T-cell (primary cell): ENCODE measurements at places on chromosomes 4 and X.

DNA sequence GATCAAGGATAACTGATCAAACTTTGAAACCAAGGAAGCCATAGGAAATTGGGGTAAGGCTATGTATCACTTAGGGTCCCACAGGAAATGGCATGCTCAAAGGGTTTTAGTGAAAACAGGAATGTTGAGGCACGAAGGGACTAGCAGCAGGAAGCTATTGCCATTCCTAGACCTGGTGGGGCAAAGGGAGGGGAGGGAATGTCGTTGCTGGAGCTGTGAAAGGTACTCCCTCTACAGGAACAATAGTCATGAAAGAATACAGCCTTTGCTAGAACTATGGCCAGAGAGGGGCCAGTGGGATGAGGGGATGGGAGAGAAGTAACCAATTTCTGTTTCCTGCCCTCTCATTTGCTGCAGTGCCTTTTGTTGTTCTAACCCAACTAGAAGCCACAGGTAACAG lies 11.9 kb downstream of the REPS2 start:
- no peak for DNase-seq

- no peak for DNase-seq
These were observed 17.8 kb upstream of the CPEB2 start for GRCh38 chr4:14984448-14984847.

GRCh38 chr4:6092131-6092530 lies 73.9 kb upstream of the C4orf50 start:
- DNase-seq, result no peak

GRCh38 chr4:109075621-109076020 lies 226.8 kb downstream of the COL25A1 start:
- DNase-seq, result no peak

GRCh38 chr4:139986106-139986505 lies 167.9 kb downstream of the MAML3 start:
- no peak for DNase-seq

GRCh38 chr4:41454423-41454822 lies 83.5 kb upstream of the LIMCH1 start:
- DNase-seq, result no peak

- DNase-seq, result no peak
These were observed at the start of gene NLGN3 for GRCh38 chrX:71144651-71145050. TSS of gene NLGN3 (plus strand) at chrX:71144841. CDS start at chrX:71147750, 2,909 bp downstream.

GRCh38 chr4:94515365-94515764 lies 63.6 kb downstream of the PDLIM5 start:
- DNase-seq, result no peak

DNA sequence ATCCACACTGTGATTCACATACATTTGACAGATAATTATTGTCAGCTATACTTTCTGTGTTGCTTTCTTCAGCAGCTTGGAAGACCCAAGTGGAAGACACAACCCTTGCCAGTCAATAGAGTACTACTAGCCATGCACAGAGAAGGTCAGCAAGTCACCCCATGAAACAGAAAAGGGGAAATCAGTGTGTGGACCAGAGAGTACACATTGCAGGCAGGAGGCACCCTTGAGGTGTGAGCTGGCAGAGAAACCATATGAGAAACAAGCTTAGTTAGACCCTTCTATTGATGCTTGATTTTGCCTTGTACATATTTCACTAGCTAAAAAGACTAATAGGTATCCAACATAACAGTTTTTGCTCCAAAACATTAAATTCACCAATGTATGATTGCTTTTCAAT lies 99.5 kb downstream of the NLGN4X start:
- DNase-seq, result no peak

- no peak for DNase-seq
These were observed 385.2 kb downstream of the GPAT3 start for GRCh38 chr4:83921124-83921523.

DNA sequence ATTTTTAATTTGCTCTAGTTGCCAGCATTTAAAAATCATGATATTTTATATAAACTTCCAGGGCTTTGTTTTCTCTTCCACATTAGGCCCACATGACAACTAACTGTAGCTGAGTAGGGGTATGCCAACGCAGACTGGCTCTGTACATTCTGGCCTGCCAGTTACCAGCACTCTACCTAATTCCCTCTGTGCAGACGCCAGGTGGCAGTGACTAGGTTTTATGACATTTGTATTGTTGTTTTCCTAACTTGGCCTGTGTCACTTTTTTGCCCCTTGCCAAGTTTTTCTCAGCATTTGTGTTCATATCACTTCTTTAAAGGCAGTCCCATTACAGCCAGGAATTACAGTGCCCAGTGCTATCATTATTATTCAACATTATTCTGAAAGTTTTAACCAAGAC lies 347.5 kb downstream of the NKX6-1 start:
- DNase-seq, result no peak

GRCh38 chrX:10387011-10387410 lies 230.2 kb downstream of the CLCN4 start:
- DNase-seq, result no peak

DNA sequence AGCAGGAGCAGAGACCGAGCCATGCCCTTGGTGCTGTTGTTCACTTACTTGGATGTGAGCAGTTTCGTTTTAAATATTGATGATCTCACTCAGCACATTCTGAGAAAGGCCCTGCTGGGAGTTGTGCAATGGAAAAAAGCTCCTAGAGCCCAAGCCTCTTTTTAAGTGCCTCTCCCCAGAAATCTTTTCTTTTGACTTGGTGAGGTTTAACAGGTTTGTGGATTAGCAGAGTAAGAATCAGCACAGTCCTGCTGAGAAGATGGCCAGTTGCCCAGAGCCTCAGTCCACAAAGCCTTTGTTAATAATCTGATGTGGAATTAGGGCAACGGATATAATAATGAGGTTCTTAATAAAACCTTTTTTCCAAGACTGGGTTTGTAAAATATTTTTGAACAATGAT lies 157.5 kb upstream of the ATP6AP2 start:
- DNase-seq, result no peak

- no peak for DNase-seq
These were observed 18.1 kb downstream of the CLTRN start for GRCh38 chrX:15646543-15646942.

GRCh38 chrX:41388543-41388942 lies 54.6 kb downstream of the DDX3X start:
- DNase-seq, result no peak

GRCh38 chr4:116444117-116444516 lies 641.3 kb downstream of the TRAM1L1 start:
- DNase-seq, result no peak

GRCh38 chr4:7330031-7330596 lies 104.6 kb downstream of the PSAPL1 start:
- no peak for DNase-seq

GRCh38 chrX:107691024-107691448 lies 62.7 kb downstream of the PRPS1 start:
- no peak for DNase-seq

DNA sequence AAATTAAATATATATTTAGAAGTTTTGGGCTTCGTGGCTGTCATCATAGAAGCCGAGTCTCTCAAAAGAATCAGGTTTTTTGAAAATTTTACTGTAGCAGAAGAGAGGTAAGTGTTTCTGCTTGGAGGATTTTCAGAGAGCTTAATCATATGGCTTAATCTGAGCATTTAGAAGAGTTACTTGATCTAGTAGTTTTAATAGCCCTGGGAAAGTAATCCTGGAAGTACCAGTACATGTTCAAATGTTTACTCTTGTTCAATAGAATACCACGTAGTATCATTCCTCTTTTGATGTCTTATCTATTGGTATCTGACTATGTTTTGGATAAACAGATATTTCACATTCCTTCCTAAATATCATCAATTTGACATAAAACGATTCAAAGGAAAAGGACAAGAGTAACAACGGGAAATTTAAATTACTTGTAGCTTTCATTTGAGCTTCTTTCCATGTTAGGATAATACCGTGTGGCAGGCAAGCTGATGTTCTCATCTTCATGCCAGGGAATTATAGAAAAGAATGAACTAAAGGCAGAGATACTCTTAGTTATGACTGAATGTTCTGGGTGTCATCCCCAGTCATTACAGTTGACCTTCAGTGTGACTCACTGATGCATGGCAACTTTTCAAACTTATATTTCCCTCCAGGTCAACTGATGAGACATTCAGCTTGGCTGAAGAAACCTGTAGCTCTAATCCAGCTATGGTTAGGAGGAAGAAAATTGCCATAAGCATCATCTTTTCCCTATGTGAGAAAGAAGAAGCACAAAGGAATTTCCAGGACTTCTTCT lies 89.8 kb downstream of the FNIP2 start:
- no peak for DNase-seq

DNA sequence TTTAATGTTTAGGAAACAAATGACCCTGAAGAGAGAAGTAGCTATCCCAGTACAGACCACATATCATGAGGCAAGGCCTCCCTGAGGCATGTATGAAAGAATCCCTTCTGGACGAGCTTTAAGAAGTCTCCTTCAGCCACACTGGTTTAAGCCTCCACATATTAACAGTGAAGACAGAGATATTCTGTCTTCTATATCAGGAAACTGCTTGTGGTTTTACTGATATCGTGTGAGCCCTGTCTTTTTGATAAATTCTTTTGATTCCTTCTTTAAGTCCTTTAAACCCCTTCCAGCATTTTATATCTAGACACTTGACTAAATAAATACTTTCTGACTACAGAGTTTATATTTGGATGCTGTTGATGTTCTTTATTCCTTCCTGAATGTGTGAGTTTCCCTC lies 45.9 kb upstream of the GPC4 start:
- no peak for DNase-seq

GRCh38 chr4:70589785-70590184 lies 2.3 kb upstream of the AMBN start:
- no peak for DNase-seq
